ENCODE measurements at places on chromosomes 7 and 10.

DNA sequence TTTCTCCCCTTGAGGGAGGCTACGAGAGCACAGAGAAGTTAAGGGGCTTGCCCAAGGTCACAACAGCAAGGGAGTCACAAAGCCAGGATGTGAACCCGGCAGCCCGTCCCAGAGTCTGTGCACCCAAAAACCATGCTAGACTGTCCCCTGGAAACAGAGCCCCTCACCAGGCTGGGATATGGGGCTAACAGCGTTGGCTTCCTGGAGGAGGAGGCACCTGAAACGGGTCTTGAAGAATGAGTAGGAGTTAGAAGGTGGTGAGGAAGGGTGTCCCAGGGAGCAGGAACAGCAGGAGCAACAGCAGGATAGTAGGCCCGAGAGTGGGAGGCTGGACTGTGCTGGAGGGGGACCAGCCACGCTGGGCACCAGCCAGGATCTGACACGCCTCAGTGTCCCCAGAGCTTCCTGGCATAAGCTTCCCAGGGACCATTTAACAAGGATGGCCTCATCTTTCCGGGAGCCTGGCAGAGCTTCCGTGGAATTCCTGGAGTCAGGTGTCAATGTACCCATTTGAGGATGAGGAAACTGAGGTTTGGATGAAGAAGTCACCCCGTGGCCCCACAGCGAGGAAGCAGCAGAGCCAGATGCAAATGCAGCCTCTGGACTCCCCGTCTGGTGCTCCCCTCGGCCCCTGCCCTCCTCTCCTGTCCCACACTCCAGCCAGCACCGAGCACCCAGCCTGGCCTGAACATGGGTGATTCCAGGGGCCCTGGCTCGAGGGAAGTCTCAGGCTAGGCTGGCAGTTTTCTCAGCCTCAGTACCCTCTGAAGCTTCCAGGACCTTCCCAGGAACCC is 3.3 kb upstream of the GRIFIN start:
- DNase-seq, result no peak

- no peak for DNase-seq
These were observed 255.5 kb upstream of the CXCL12 start for GRCh38 chr10:44640429-44640828.

DNA sequence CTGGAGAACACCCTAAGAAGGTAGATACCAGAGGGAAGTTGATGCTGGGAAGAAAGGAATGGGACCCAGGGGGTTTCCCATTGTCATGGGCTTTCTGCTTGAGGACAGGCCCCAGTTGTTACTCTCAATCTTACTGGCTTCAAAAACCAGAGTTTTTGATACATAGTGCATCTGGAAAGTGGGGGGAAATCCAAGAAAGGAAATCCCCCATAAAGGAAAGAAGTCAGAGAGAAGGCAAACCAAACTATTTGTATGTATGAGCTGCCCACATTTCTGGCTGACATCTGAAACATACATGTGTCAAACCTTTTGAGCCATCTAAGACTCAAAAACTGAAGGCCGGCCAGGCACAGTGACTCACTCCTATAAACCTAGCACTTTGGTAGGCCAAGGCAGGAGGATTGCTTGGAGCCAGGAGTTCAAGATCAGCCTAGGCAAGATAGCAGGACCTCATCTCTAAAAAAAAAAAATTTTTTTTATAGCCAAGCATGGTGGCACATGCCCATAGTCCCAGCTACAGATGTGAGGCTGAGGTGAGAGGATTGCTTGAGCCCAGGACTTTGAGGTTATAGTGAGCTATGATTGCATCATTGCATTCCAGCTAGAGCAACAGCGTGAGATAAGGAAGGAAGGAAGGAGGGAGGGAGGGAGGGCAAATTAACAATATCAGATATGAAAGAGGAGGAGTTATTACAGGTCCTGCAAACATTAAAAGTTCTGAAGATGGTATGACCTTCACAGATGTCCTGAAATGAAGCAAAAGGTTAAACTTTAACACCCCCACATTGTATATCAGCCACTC is 6.7 kb upstream of the COA1 start:
- DNase-seq, result no peak

GRCh38 chr10:33416691-33417090 is 82.2 kb upstream of the NRP1 start:
- no peak for DNase-seq

- no peak for DNase-seq
These were observed 56.2 kb upstream of the IGFBP3 start for GRCh38 chr7:45977256-45977780.

DNA sequence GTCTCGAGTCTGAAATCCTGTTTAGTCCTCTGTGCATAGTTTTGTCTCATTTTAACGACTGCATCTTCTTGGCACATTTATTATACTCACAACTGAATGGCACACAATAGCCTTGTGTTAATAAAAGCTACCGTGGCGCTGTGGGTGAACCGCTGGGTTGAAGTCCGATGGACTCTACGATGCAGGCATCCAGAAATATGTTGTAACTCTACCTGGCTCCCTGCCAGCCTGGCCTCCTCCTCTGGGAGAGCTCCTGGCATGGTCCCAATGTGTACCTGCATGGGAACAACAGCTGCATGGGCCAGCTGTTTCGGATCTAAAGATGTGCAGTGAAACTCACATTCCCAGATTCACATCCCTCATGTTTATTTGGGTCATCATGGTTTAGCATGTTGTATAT is 3.7 kb upstream of the DPYSL4 start:
- DNase-seq, result no peak

GRCh38 chr10:119290301-119291048 is 83.1 kb downstream of the GRK5 start:
- no peak for DNase-seq

GRCh38 chr10:110363572-110364411 is 59.1 kb upstream of the SMNDC1 start:
- DNase-seq, result no peak

- no peak for DNase-seq
These were observed 321.8 kb downstream of the DPP6 start for GRCh38 chr7:154373956-154374355.

GRCh38 chr10:49610114-49610457 is at the start of gene SLC18A3:
SLC18A3 (plus strand) TSS chr10:49610310; CDS start chr10:49610741, 431 bp downstream.
- DNase-seq, result no peak

GRCh38 chr10:4068629-4069028 is 283.6 kb upstream of the KLF6 start:
- DNase-seq, result no peak

DNA sequence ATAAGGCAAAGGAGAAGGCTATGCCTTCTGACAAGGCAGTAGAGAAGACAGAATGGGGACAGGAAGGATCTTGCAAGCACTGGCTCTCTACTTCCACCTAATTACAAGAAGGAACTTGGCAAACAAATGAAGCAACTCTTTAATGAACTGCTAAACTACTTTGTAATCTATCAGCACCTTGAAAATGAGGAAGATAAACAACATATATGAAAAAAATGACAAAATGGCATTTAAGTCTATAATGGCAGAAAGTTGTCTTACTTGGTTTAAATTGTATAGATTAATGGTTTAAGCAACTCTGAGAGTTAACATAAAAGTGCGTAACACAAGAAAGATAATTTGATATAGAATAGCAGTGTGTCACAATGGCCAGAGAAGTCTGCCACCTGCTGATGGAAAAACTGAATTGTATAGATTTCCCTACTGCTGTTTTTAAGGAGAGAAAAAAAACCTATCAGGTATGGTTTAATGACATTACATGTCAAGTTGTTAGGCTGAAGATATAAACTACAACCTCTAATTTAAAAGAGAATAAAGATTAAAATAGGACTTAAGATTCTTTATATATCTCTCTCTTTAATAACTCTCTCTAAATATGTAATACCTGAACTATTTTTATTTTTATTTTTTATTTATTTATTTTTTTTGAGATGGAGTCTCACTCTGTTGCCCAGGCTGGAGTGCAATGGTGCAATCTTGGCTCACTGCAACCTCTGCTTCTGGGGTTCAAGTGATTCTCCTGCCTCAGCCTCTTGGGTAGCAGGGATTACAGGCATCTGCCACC is 11.8 kb downstream of the NT5C3A start:
- DNase-seq, result no peak

- DNase-seq, result no peak
These were observed 165.5 kb upstream of the TBX20 start for GRCh38 chr7:35419391-35419755.

DNA sequence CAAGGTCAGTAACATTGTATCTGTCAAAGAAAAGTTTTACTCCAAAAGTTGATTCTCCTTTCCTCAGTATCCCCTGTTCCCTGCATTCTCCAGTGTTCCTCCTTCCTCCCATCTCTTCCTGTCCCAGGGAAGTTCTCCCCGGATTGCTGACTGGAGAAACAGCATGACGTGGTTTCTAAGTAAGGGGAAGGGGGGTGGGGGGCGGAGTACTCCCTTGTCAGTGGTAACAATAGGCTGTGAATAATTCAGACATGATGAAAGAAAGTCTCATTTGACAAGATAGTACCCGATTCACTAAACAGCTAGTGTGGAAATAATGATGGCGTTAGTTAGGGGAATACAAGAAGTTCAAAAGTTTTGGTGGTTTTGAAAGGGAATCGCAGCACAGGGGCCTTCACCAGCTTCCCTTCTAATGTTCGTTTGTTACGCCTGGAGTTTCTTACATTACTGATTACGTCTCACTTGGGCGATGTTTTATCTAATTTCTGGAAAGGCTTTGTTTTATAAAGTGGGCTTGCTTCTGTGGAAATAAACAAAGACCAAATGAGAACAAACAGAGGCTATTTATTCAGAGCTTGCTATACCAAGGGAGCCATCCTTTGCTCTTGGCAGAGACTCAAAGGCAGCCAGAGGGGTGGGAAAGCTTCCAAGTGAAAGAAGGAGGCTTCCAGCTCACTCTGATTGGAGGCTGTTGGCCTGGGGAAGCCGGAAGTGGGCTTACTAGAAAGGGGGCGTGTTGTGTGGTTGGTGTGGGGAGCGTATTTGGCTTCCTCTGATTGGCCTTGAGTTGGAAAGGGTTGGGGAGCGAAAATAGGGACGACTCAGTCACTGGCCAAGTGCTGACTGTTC is 453.7 kb downstream of the SDK1 start:
- DNase-seq, result no peak

GRCh38 chr7:138247568-138248333 is 171.5 kb downstream of the AKR1D1 start:
- DNase-seq, result no peak

- DNase-seq, result no peak
These were observed 22.7 kb downstream of the MKRN1 start for GRCh38 chr7:140456551-140457051.

- DNase-seq, result no peak
These were observed 15.5 kb upstream of the ADGRA1 start for GRCh38 chr10:133072196-133072595.

- DNase-seq, result no peak
These were observed 190.3 kb downstream of the GALNT17 start for GRCh38 chr7:71322201-71322600.

DNA sequence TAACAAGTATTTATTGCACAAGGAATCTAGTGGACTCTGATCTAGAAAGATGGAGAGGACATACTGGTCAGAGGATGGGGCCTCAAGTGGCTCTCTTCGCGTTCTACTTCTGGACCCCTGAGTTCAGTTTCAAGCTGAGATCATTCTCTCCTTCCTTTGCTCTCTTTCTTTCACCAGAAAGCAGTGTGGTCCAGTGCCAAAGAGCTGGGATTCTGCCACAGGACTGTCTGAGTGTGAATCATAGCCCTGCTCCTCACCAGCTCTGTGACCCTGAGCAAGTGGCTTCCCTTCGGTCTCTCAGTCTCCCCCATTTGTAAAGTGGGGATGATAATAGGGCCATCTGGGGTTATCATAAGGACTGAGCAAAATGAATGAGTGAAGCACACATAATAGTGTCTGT is 715.2 kb downstream of the SUGCT start:
- DNase-seq, result no peak

DNA sequence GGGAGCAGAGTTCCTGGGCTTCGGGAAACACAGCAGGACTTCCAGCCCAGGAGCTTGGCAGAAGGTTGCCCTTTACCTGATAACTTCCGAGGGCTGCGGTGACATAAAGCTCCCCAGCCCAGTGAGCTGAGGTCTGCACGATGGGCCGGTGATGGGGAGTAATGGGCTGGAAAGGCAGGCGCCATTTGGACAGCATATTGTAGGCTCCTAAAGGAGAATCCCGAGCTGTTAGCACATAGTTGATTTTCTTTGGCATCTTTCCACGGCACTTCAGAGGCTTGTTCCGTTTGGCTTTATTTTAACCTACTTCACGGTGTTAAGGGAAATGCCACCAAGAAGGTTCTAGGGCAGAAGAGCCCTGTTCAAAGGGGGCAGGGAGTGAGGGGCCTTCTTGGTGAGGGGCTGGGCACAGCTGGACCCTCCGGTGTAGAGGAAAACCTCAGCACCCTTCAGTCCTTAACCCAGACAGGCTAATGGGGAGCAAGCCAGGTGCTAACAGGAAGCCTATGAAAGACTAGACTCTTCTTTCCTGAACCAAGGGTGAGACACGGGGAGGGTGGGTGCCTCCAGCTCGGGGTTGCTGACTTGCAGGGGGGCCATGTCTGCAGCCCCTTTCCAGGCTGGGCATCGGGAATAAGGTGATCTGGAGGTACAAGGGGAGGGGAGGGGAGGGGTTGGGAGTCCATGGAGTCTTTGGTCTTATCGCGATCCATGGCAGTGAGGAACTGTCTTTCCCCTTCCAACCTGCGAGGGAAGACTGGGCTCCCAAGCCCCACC is 347.7 kb downstream of the GLRX3 start:
- no peak for DNase-seq

- no peak for DNase-seq
These were observed 4.0 kb downstream of the CYREN start for GRCh38 chr7:135166338-135166990.

GRCh38 chr7:158532093-158532627 is 55.5 kb downstream of the PTPRN2 start:
- DNase-seq, result no peak

GRCh38 chr10:110842326-110842904 is 29.3 kb upstream of the PDCD4 start:
- DNase-seq, result no peak

DNA sequence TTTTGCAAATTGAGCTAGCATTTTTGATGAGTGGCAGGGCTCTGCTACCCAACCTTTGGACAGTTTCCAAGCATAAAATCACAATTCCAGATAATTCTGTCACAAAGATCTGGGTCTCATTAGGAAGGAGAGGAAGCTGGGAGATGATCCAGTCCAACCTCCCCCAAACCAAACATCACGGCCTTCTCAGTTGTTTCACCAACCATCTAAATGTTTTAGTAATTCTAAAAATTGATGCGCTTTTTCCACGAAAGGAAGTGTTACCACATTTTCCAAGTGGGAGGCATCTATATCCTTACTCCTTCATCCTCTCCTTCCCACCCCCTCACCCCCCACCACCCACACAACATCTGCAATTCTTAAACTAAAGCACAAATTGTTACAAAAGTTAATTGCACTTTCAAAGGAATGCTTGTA is 108.3 kb downstream of the EGFR start:
- no peak for DNase-seq

- no peak for DNase-seq
These were observed 1265.0 kb downstream of the NXPH1 start for GRCh38 chr7:9698375-9698774.

DNA sequence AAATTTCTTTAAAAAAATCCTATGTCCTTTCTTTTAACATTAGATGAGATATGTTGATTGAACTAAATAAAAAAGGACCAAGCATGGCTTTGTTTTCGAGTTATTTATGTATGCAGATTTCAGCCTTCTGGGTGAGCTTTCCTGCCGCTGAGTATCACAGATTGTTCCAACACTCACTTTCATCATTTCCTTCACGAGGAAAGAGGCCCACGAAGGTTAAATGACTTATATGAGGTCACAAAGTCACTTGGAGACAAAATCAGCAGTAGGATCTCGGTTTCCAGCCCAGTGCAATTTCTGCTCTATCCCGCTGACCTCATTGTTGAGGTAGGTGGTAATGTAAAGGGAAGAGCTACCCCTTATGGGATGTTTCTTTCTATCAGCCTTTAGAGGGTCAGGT is 226.8 kb downstream of the SKAP2 start:
- no peak for DNase-seq

GRCh38 chr7:130988443-130988842 is 254.4 kb upstream of the KLF14 start:
- no peak for DNase-seq

All from stimulated activated CD8-positive, alpha-beta memory T cell treated with anti-CD3 and anti-CD28 coated beads, Interleukin-4, amount 100 ng/mL, for 1 hour (primary cell).